ENCODE measurements at places on chromosomes 3 and 15.
A peak's percentile ranks its signal among the peaks of the same experiment; 100 is the strongest.

DNA sequence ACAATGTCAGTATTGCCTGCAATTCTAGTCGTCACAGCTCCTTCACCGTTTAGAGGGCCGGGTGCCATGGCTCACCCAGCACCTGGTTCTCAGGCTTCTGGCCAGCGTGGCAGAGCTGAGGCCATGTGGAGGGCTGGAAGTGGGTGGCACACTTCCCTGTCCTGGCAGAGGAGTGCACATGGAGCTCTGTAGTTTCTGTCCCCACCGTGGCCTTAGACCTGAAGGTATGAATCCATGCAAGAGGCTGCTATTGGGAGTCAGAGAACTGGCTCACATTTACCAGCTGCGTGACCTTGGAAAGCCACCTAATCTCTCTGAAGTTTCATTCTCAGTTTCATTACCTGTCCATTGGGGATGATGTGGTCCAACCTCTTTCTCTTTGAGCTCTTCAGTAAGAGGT is 22.2 kb downstream of the EPHB1 start:
- no peak overlapping the region for H3K27ac ChIP-seq
- H3K27me3 ChIP-seq, result peaks cover 41% of the 10 kb centered on the region
- no peak overlapping the region for H3K4me3 ChIP-seq
- no peaks in the 10 kb centered on the region for H3K36me3 ChIP-seq
- H3K4me1 ChIP-seq, result no peaks in the 10 kb centered on the region

GRCh38 chr3:23649448-23649847 is 156.3 kb upstream of the UBE2E1 start:
- no peaks in the 10 kb centered on the region for H3K36me3 ChIP-seq
- H3K27ac ChIP-seq, result no peak overlapping the region
- H3K4me1 ChIP-seq, result peaks cover 39% of the 10 kb centered on the region
- DNase-seq, result no peak
- H3K4me3 ChIP-seq, result no peak overlapping the region

- DNase-seq, result no peak
- H3K27ac ChIP-seq, result no peak overlapping the region
- H3K27me3 ChIP-seq, result no peaks in the 10 kb centered on the region
These were observed 26.7 kb downstream of the ABHD2 start for GRCh38 chr15:89114990-89115389.

- H3K4me1 ChIP-seq, result peaks cover 23% of the 10 kb centered on the region
- no peak overlapping the region for H3K4me3 ChIP-seq
- no peaks in the 10 kb centered on the region for H3K36me3 ChIP-seq
- no peak for DNase-seq
- H3K27ac ChIP-seq, result no peak overlapping the region
These were observed 428.4 kb upstream of the KCNMB2 start for GRCh38 chr3:178107804-178108203.

DNA sequence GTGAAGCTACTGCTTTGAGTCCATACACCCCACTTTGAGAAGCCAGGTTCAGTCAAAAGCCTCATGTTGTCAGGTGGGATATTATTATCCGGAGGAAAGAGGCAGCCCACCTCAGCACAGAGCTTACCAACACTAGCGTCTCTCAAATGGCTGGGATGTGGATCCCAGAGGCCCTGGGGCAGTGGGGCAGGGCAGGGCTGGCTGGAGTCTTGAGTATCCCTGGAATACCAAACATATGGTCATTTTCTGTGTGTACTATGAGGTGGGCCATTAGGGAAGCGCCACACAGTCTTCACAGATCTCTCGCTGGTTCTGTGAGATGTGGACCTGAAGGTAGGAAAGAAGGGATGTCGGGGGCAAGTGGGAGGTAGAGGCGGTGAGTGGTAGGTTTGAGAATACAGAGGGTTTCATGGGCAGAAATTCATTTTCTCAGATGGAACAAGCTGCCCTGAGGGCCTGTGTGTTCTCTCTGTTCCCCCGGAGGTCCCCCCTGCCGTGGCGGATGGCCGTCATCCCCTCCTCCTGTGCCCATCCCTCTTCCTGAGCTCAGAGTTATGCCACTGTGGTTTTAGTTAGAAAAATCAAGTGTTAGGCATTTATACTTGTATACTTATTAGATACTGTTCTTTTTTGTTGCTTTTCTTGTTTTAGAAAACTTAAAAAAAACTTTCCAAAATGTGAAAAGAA is 66.4 kb downstream of the USP13 start:
- no peak overlapping the region for H3K27ac ChIP-seq
- no peaks in the 10 kb centered on the region for H3K4me1 ChIP-seq
- H3K27me3 ChIP-seq, result no peaks in the 10 kb centered on the region
- H3K36me3 ChIP-seq, result peaks cover 24% of the 10 kb centered on the region

DNA sequence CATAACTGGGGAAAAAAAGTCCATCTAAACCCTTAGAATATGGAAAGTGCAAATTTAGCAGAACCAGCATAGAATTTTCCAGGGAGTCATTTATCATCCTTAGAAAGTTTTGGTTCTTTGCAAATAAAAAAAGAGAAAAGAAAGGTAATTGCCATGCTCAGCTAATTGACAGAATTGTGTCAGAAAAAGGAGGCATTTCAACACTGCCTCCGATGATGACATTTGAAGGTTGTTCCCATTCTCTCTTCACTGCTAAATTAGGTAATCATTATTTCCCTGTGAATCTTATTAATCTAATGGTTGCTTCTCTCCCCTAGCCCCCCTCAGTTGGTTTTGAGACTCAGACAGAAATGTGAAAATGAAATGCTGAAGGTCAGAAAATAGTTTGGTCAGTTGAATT is 139.2 kb downstream of the PDCD6IP start:
- no peak overlapping the region for H3K27ac ChIP-seq
- no peaks in the 10 kb centered on the region for H3K36me3 ChIP-seq
- no peaks in the 10 kb centered on the region for H3K4me1 ChIP-seq
- H3K4me3 ChIP-seq, result no peak overlapping the region
- H3K27me3 ChIP-seq, result peaks cover 14% of the 10 kb centered on the region

GRCh38 chr3:185733980-185734724 is 90.7 kb downstream of the IGF2BP2 start:
- peaks cover 53% of the 10 kb centered on the region for H3K4me1 ChIP-seq
- no peak overlapping the region for H3K4me3 ChIP-seq
- DNase-seq, result no peak
- H3K36me3 ChIP-seq, result no peaks in the 10 kb centered on the region
- peak overlapping the region; percentile 91 for H3K27ac ChIP-seq

GRCh38 chr15:79516155-79516554 is 84.0 kb downstream of the MINAR1 start:
- no peak for DNase-seq
- no peaks in the 10 kb centered on the region for H3K36me3 ChIP-seq
- H3K27ac ChIP-seq, result no peak overlapping the region
- H3K27me3 ChIP-seq, result peaks cover 9% of the 10 kb centered on the region

DNA sequence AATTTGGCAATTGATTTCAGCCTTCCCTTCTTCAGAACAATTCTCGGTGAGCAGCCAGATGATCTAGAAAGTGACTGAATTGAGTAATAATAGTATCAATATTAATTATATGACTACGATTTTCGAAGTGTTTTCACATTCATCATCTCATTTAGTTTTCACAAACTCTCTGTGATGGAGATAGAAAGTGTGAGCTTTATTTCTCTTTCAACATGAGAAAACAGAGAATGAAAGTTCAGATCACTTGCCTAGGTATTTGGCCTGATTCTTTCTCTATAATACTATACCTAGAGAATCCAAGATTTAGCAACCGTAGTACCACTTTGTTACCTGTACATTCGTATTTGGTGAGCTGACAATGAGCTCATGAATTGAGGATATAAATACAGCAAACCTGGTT is 739.2 kb upstream of the NR2F2 start:
- H3K4me3 ChIP-seq, result no peak overlapping the region
- H3K27me3 ChIP-seq, result no peaks in the 10 kb centered on the region
- H3K4me1 ChIP-seq, result peaks cover 37% of the 10 kb centered on the region

GRCh38 chr15:31484986-31485385 is 158.4 kb downstream of the KLF13 start:
- H3K27me3 ChIP-seq, result peaks cover 68% of the 10 kb centered on the region
- H3K27ac ChIP-seq, result no peak overlapping the region
- no peak for DNase-seq
- H3K4me3 ChIP-seq, result peak overlapping the region; percentile 51

DNA sequence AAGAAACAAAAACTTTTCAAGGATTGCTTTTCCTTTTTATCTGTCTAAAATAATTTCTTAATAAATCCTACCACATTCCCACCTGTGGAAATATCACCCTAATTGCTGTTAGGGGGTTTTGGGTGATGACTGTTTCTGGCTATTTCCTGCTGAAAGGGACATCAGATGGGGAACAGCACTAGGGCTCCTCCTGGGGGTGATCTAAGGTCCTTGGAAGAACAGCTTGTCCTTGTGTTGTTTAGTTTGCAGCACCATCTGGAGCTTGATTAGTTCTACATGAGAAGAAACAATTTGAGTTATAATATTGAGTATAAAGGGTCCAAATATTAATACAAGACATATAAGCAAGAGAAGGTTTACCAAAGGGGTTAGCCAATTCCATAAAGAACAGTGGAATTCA is 18.7 kb downstream of the OR5H15 start:
- no peak overlapping the region for H3K27ac ChIP-seq
- no peaks in the 10 kb centered on the region for H3K27me3 ChIP-seq
- H3K4me1 ChIP-seq, result no peaks in the 10 kb centered on the region
- H3K36me3 ChIP-seq, result no peaks in the 10 kb centered on the region

GRCh38 chr15:25172691-25173090 is 217.9 kb downstream of the SNRPN start:
- no peaks in the 10 kb centered on the region for H3K27me3 ChIP-seq
- H3K4me1 ChIP-seq, result no peaks in the 10 kb centered on the region
- no peak for DNase-seq
- H3K4me3 ChIP-seq, result no peak overlapping the region
- H3K36me3 ChIP-seq, result peaks cover 4% of the 10 kb centered on the region
- H3K27ac ChIP-seq, result no peak overlapping the region

- no peak for DNase-seq
- H3K4me3 ChIP-seq, result no peak overlapping the region
These were observed 2.0 kb upstream of the NR1I2 start for GRCh38 chr3:119779731-119780383.

DNA sequence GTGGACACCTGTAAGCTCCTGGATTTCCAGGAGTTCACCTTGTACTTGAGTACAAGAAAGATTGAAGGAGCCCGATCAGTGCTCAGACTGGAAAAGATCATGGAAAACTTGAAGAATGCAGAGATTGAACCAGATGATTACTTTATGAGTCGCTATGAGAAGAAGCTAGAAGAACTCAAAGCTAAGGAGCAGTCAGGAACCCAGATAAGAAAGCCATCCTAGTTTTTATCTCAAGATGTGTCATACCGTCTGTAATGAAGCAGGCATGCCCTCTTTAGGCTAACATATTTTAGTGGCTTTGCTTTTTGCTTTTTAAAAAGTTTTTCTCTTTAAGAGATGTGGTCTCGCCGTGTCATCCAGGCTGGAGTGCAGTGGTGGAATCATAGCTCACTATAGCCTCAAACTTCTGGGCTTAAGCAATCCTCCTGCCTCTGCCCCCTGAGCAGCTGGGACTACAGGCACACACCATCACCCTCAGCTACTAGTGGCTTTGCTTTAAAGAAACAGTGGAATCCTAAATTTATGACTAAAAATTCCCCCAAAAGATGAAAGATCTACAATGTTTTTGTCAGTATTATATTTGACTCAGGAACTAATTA is 28.1 kb downstream of the EXOG start:
- H3K27me3 ChIP-seq, result no peaks in the 10 kb centered on the region
- DNase-seq, result no peak
- no peak overlapping the region for H3K27ac ChIP-seq
- no peak overlapping the region for H3K4me3 ChIP-seq
- H3K36me3 ChIP-seq, result peaks cover 41% of the 10 kb centered on the region
